ENCODE measurements at places on chromosomes 2 and 18.

GRCh38 chr2:96110621-96111256 lies 5.6 kb downstream of the ADRA2B start:
- no peak for DNase-seq

DNA sequence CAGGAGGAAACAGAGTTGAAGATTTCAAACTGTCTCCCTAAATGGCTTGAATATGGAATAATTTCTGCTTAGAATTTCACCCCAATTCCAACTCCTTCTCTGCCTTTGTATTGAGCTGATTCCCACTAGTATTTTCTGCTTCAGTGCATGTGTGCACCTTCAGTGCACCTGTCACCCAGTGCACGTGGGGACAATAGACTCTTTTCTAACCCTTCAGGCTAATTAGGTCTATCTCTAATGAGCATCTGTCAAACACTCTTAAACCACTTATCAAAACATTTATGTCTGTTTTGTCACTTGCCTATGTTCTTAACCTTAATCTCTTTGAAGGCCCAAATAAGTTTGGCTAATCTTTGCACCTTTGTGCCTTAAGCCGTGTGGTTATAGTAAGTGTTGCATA lies 232.0 kb upstream of the NETO1 start:
- no peak for DNase-seq

DNA sequence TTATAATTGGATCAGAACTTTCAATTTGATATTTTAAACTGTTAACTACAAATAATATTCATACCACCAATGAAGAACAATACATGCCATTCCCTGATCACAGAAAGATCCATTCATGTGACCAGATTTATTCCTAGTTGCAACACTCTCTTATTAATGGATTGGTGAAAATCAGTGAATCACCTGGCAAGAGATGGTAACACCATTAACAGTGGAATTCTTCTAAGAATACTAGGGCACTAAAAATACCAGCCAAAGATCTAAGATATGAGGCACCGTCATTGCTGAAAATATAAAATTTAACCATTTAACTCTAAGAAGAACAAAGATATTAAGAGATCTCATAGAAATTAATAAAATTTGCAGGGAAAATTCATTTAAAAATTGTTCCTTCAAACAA lies 58.1 kb downstream of the MAP4K3 start:
- no peak for DNase-seq

DNA sequence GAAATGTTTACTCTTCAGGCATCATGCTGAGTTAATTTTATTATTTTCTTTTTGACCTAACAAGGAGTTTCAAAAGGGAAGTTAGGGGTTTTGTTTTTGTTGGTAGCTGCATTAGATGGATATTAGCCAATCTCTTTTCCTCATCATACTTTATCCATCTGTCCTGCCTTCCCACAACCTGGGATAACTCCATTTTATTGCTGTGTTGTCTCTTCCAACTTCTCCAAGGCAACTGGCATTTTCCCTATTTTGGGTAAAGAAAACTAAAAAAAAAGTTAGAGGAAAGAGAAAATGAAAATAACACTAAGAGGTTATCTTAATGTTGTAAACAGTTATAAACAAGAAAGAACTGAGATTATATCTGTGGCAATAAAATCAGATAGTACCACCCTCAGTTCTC lies 147.0 kb downstream of the PID1 start:
- DNase-seq: no peak

DNA sequence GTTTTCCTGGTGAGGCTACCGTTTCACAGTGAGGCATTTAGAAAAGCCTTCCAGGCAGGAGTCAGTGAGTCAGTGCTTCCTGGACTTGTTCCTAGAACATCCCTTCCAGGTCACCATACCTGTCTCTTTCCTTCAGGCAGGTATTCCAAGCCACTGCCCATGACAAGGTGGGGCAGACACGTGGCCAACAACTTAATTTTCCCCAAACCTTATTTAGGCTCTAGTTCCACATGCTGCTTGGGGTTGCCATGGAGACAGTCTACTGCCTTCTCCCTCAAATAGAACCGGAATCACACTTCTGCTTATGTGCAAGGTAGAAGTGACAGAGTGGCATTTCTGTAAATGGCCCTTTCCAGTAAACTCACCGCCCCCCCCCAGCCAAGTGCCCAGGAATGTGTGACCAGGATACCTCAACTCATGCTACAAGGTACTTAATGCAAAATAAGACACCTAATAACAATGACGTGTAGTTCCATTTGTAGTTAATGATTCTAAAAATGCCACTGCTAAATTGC lies 258.3 kb downstream of the PRKCE start:
- DNase-seq: no peak

GRCh38 chr2:142930835-142931398 lies 53.5 kb downstream of the KYNU start:
- no peak for DNase-seq

- no peak for DNase-seq
Observed at GRCh38 chr2:157699009-157699408, 70.3 kb upstream of the ACVR1C start.

DNA sequence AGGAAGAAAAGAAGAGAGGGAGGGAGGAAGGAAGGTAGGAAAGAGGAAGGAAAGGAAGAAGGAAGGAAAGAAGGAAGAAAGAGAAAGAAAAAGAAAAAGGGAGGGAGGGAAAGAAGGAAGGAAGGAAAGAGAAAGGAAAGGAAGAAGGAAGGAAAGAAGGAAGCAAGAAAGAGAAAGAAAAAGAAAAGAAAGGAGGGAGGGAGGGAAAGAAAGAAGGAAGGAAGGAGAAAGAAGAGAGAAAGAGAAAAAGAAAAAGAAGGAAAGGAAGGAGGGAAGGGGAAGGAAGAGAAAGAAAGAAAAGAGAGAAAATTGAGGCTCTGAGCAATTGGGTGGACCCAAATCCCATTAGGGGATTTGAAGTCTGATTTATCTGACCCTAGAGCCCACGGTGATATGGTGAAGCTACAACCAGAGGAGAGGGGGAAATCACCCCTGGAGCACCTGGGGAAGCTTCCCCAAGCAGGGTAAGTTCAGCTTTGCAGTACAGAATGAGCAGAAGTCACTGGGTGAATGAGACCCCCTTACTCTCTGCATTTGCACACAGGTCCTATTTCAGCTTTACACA lies 177.6 kb upstream of the BCL2L11 start:
- no peak for DNase-seq

DNA sequence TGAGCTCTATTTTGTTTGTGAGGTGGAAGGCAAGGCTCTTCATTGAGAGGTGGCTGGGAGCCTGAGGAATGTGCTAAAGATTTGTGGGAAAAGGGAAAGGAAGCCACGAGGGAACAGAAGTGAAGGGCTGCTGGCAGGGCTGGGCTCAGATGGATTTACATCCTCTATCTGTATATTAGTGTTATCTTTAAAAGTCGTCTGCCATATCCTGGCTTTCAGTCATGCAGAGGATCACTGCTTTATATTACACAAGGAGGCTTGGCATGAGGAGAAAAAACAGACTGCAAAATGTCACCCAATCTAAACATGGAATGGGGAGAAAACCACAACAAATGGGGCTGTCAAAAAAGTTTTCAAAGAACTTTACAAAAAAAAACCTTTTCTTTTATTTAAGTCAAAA lies 434.4 kb downstream of the HRH4 start:
- no peak for DNase-seq

DNA sequence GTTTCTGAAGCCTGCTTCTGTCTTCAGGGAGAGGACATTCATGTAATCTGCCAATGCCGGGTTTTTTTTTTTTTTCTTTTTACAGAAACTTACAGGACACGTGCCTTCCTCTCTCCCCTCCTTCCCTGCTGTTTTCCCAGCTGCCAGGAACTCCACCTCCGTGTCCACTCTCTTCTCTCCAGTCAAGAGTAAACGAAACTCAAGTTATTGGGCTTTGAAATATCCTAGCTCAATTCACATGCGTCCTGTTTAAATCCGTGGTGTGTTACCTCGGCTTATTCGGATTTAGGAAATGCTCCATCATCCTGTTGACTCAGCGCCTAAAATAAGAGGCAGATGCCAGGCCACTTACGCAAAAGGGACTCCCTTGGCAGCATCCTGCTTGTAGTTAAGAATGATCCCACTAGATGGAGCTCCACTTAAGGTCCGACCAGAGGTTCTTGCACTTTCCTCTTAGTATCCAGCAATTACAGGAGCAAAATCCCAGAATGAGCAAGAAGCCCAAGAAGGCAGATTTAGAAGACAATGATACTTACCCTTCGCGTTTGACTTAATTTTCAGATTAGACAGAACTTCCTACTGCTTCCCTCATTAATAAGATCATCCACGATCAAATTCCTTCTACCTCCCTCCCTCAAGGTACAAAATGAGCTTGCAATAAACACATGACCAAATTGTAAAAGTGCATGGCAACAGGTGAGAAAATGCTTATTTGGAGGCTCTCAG lies 97.2 kb upstream of the ZCCHC2 start:
- peak; percentile 88 for DNase-seq

- no peak for DNase-seq
Observed at GRCh38 chr2:241680827-241681599, 5.6 kb downstream of the DTYMK start.

DNA sequence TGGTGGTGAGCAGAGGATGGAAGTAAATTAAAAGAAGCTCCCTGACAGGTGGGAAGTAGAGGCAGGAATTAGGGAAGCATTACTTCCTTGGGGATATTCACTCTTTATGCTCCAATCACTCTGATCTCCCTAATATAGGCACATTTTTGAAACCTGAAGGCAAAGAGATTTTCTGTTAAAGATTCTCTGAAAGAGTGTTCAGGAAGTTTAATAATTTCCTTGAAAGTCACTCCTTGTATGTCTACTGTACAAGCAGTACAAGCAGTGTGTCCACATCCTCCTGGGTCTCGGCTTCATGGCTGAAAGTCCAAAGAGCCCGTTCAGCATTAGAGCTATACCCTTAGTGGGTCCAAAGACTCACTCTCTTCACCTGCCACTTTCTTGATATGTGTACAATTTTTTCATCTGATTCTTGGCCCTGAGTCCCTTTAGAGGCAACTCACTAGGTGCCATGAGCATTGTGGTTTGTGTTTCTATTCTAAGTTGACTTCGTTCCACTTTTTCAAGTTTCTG lies 60.2 kb downstream of the AAK1 start:
- DNase-seq: no peak
